CD4-positive, alpha-beta T cell treated with Interleukin-17A for 4 hours (primary cell): ENCODE measurements at places on chromosomes 12 and 14.
A peak's percentile ranks its signal among the peaks of the same experiment; 100 is the strongest.

DNA sequence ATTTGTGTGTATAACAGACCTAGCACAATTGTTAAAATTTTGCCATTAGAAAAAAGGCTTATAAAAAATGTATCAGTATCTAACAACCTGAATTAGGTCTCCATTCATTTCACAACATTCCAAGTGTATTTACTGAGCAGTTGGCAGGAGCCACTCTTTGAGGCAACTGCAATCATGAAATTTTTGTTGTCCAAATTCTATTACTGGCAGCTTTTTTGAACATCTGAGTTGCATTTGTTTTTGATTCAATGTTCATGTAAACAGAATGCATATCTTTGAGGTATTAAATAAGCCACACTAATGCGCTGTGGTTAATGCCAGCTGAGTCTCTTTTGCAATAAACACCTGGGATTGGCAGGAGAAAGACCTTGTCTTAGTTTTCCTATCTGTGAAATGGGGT lies 8.7 kb downstream of the KITLG start:
- no peak for DNase-seq

DNA sequence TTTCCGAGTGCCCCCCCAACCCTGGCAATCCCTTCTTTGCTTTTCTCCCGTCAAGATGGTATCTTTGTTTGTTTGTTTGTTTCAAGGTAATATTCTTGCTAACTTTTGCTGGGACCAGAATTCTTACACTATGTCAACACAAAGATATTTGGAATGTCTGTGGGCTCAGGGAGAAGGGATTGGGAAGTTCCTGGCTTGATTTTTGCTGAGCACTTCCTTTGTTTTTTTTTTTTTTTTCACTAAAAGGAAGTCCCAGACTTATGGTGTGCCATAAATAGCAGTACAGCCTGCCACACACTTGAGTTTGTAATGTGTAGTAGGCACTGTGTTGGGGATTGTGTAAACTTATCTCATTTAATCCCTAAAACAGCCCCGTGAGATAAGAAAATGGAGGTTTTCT lies 11.2 kb upstream of the RNU6-7 start:
- no peak for DNase-seq

GRCh38 chr14:80982711-80983110 lies 27.3 kb downstream of the TSHR start:
- DNase-seq, result no peak

GRCh38 chr14:95101736-95102679 lies 55.3 kb downstream of the DICER1 start:
- no peak for DNase-seq

DNA sequence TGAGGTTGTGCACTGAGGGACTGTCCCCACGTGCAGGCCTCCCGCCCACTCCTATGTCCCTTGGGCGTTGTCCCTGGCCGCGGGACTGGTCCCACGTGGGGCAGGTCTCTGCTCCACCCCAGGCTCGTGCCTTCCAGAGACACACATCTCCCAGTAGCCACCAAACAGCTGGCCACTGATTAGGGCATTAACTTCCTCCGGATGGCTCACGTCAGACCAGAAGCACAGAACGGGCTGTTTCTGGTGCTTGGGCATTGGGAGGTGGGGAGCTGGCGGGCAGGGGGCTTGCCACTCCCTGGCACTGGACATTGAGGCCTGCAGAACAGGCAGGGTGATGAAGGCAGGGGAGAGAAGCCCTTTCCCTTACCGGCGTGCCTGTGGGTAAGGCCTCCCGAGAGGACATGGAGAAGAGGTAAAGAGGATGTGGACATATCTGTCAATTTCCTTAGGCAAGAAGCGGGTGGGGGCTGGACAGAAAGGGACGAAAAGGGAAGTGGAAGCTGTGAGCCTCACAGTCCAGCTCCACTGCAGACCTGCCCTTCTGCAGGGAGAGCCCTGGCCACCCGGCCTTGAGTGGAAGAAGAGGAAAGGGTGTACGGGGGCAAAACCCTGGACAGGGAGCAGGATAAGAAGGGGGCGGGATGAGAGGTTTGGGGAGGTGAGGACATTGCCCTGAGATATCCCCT lies 101.2 kb downstream of the NINJ2 start:
- DNase-seq, result no peak

- DNase-seq, result peak; percentile 90
Measured at GRCh38 chr12:48817873-48818830, at the start of gene CACNB3. TSS of gene CACNB3 (plus strand) at chr12:48818496. CDS start at chr12:48818930, 434 bp downstream.

DNA sequence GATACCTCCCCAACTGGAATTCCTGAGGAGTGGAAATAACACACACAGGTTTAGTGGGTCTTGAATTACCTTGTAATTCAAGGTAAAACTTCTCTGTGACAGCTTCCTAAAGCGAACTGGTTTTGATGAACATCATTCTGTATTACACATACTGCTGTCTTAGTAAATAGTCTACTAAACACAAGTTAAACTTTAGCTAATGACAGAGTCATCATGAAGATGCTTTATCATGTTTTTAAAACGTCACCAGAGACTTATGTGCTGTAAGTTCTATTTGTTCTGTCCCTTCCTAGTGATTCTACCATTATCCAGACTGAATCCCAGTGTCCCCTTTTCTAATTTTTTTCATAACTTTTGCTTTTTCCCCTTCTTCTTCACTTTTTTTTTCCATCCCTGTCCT lies 11.6 kb upstream of the GXYLT1 start:
- DNase-seq, result no peak

DNA sequence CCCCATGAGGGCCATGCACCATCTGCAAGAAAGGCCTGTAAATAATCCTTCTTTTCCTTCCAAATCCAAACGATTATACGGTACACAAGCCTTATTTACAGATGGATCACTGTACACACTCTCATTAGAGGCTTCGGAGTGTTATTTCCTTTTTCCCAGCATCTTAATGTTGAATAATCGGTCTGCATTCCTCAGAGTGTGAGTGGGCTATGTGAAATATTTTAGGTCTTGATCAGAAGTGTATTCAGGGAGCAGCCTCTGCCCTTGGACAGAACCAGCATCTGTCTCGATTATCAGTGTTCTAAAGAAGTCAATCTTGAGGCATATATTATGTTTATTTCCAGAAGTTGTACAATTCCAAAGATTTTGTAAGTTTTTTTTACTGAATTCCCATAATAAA lies 340.6 kb downstream of the SEC23A start:
- no peak for DNase-seq

- DNase-seq, result peak; percentile 6
Measured at GRCh38 chr14:34161351-34162082, 210.6 kb upstream of the EGLN3 start.

DNA sequence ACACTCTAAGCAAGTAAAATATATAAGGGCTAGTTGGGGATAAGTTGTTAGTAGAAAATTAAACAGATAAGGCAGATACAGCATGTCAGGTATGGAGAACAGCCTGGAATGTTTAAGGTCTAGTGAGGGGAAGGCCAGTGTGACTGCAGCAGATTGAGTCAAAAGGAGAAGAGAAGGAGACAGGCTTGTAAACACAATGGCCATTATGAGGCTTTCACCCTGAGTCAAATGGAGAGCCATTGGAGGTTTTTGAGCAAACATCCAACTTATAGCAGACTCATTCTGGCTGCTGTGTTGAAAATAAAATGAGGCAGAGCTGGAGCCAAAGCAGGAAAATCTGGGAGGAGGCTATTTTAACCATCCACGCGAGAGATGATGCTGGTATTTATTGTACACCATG lies 142.0 kb downstream of the DUSP6 start:
- DNase-seq, result no peak
